ENCODE measurements at places on chromosomes 7 and 10. TPM values are rescaled to one million over a fixed set of nuclear protein-coding genes. Genes with fewer than 3 reads are reported as not detected.
A peak's percentile ranks its signal among the peaks of the same experiment; 100 is the strongest.

PAPSS2 gene
- 29.8 TPM for total RNA-seq

OR2A12 gene
- total RNA-seq, result not detected

ACHE gene
- 1.6 TPM for total RNA-seq

EZH2 gene
- 0.94 TPM for total RNA-seq

EVX1 gene
- total RNA-seq, result not detected

UCN3 gene
- not detected for total RNA-seq

PTPRZ1 gene
- 0.67 TPM for total RNA-seq

CLCN1 gene
- total RNA-seq, result not detected

FGL2 gene
- 66.5 TPM for total RNA-seq

LRRD1 gene
- 0.13 TPM for total RNA-seq

CCDC172 gene
- not detected for total RNA-seq

GRCh38 chr10:116093031-116093430, 180.0 kb downstream of the GFRA1 start:
- no peaks in the 10 kb centered on the region for H3K36me3 ChIP-seq
- H3K27me3 ChIP-seq, result no peaks in the 10 kb centered on the region
- DNase-seq, result no peak
- H3K27ac ChIP-seq, result no peak overlapping the region
- H3K4me1 ChIP-seq, result no peaks in the 10 kb centered on the region
- H3K4me3 ChIP-seq, result no peak overlapping the region

DNA sequence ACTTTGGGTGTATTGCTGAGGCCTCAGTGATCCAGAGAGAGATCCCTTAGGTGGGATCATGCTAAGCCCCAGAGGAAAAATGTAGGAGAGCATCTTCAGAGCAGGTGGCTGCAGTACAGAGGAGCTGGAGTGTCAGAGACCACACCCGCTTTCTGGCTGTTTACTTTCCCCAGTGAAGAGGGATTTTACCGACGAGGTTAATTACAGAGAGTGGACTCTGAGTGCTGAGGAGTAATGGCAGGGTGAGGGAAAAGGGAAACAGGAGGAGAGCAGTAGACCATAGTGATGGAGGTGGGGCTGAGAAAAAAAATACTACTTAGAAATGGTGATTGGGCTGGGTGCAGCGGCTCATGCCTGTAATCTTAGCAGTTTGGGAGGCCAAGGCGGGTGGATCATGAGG, 43.3 kb upstream of the HBP1 start:
- H3K4me3 ChIP-seq, result no peak overlapping the region
- H3K27me3 ChIP-seq, result no peaks in the 10 kb centered on the region
- no peaks in the 10 kb centered on the region for H3K4me1 ChIP-seq
- H3K27ac ChIP-seq, result no peak overlapping the region

- H3K27me3 ChIP-seq, result no peaks in the 10 kb centered on the region
- H3K27ac ChIP-seq, result no peak overlapping the region
- H3K36me3 ChIP-seq, result no peaks in the 10 kb centered on the region
- H3K4me1 ChIP-seq, result no peaks in the 10 kb centered on the region
- DNase-seq, result no peak
- no peak overlapping the region for H3K4me3 ChIP-seq
These were observed 178.4 kb downstream of the ADARB2 start for GRCh38 chr10:1558906-1559305.

DNA sequence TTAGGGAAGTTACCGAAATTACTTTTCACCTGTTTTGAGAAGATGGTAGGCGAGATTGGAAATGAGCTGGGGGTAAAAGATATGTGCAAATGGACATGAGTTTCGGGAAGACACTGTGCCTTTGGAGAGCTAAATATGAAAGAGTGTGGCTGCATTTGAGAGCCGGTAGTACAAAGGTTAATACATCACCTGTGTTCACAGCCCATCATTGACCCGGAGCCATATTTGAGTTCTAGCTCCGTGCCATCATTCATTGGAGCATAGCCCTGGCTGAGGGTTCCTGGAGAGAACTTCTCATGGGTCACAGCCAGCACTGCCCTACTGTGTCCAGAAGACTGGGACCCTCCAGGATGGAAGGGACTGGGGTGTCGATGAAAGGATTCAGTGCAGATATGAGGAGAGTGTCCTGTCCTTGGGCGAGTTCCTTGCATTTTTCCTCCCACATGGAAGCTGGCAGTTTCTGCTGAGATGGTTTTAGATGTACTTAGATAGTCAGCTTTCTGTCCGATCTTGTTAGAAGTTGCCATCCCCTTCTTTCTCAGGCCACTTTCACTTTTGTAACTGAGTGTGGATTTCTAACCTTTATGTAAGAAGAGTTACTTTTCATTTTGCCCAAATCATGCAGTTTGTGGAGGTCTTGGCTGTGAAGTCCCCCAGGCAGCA, 138.8 kb downstream of the JCAD start:
- no peak overlapping the region for H3K4me3 ChIP-seq
- no peak overlapping the region for H3K27ac ChIP-seq
- no peaks in the 10 kb centered on the region for H3K36me3 ChIP-seq
- no peaks in the 10 kb centered on the region for H3K27me3 ChIP-seq
- no peak for DNase-seq

DNA sequence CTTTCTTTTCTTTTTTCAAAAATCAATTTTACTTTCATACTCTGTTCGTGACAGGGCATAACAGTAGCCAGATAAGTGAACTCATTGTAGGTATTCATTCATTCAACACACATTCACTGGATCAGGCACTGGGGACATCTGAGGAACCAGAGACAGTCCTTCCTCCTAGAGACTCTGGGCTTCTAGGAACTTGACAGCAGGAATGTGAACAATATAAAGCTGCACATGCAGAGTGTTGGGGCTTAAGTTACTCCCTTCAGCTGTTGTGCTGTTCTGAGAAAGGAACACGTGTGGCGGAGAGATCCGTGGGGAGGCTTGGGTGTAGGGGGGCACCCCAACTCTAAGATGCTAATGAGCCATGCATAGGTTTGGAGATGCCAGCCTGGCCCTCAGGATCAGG, 120.4 kb downstream of the PKD1L1 start:
- H3K4me3 ChIP-seq, result no peak overlapping the region
- H3K4me1 ChIP-seq, result no peaks in the 10 kb centered on the region
- no peaks in the 10 kb centered on the region for H3K27me3 ChIP-seq
- DNase-seq, result no peak

GRCh38 chr10:51804866-51805265, 105.5 kb upstream of the CSTF2T start:
- no peaks in the 10 kb centered on the region for H3K36me3 ChIP-seq
- no peak overlapping the region for H3K27ac ChIP-seq
- H3K27me3 ChIP-seq, result no peaks in the 10 kb centered on the region
- DNase-seq, result no peak
- H3K4me1 ChIP-seq, result no peaks in the 10 kb centered on the region

- H3K4me3 ChIP-seq, result no peak overlapping the region
- H3K36me3 ChIP-seq, result peaks cover 25% of the 10 kb centered on the region
- H3K4me1 ChIP-seq, result no peaks in the 10 kb centered on the region
- H3K27me3 ChIP-seq, result no peaks in the 10 kb centered on the region
- H3K27ac ChIP-seq, result no peak overlapping the region
These were observed 11.2 kb upstream of the ZSCAN21 start for GRCh38 chr7:100038326-100038725.

DNA sequence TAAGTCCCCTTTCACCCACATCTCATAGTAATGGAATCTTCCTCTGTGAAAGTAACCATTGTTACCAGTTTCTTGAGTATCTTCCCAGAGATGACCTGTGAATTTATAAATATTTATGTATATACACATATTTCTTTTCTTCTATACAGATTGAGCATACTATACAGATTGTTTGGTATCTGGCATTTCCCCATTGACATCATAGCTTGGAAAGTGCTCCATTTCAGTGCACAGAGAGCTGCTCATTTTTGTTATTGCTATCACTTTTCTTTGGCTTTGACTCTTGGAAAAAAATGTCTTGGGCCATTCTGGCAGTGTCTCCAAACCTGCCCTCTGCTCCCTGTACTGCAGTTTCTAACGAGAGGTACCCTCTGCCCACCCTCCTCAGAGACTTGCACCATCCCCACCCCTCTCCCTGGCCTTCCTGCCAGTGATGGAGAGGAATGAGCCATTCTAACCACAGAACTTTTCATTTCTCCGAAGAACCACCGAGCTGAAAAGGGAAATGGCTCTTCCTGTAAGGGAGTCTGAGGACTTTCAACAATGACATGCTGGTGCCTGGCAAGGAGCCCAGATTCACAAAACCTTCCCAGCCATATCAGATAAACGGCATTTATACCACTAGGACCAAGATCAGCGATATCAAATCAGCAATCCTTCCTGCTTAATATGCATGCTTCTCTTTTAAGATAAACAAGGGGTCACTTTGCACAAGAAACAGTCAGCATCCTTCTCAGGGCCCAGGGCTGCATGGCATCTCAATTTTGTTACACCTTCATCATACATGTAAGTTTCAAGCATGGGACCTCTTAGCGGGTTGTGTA, 19.7 kb upstream of the CCSER2 start:
- no peaks in the 10 kb centered on the region for H3K36me3 ChIP-seq
- no peaks in the 10 kb centered on the region for H3K27me3 ChIP-seq
- H3K4me1 ChIP-seq, result peaks cover 4% of the 10 kb centered on the region

DNA sequence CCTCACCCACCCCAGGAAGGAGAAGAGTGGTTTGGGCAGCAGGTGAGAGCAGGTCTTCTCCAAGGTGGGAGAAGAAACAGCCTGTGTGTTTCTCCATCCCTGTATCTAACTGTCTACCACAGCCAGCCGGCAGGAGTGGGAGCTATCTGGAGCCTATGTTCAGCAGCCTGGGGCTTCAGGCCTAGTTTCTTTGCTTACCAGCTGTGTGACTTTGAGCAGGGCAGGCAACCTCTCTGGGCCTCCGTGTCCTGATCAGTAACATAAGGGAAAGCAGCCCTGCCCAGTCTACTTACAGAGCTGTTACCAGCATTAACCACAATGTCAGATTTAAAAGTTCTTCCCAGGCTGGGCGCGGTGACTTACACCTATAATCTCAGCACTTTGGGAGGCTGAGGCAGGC, 450.7 kb upstream of the ZMIZ1 start:
- no peak overlapping the region for H3K27ac ChIP-seq
- H3K4me3 ChIP-seq, result no peak overlapping the region
- no peaks in the 10 kb centered on the region for H3K27me3 ChIP-seq
- no peak for DNase-seq
- no peaks in the 10 kb centered on the region for H3K4me1 ChIP-seq
- no peaks in the 10 kb centered on the region for H3K36me3 ChIP-seq

GRCh38 chr10:71133710-71134686, 78.4 kb upstream of the UNC5B start:
- no peak overlapping the region for H3K4me3 ChIP-seq
- H3K27ac ChIP-seq, result no peak overlapping the region
- no peaks in the 10 kb centered on the region for H3K27me3 ChIP-seq
- no peaks in the 10 kb centered on the region for H3K36me3 ChIP-seq
- H3K4me1 ChIP-seq, result peaks cover 8% of the 10 kb centered on the region

DNA sequence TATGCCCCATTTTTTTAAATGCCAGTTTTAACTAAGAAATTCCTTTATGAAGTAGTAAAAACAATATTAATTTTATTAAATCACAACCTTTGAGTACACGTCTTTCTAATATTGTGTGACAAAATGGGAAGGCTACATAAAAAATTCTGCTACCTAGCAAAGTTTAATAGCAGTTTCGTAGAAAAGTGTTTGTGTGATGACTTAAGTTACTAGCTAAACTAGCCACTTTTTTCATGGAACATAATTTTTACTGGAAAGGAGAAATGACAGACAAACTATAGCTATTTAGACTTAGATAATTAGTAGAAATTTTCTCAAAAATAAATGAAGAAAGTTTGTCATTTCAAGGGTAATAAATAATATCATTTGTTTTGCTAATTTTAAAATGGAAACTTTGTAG, 153.1 kb downstream of the GPAM start:
- H3K4me3 ChIP-seq, result no peak overlapping the region
- no peak overlapping the region for H3K27ac ChIP-seq
- no peaks in the 10 kb centered on the region for H3K4me1 ChIP-seq
- DNase-seq, result no peak
- H3K36me3 ChIP-seq, result no peaks in the 10 kb centered on the region

DNA sequence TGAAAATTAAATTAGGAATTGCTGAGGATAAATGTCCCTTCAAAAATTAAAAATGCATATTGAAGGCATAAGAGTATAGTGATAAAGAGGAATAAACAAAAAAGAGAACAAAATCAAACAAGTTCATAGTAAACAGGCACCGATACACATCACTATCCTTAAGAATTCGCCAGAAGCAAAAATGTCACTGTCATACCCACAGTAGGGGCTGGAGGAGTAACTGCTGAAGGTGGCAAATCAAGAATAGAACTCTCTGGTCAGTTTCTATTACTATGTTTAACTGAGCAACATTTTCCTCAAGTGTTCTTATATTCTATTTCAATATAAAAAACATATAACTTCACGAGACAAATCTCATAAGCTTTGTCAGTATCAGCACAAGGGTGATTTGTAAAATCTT, 84.0 kb downstream of the VPS41 start:
- no peak overlapping the region for H3K4me3 ChIP-seq
- DNase-seq, result no peak
- H3K36me3 ChIP-seq, result no peaks in the 10 kb centered on the region
- H3K27ac ChIP-seq, result no peak overlapping the region
- H3K27me3 ChIP-seq, result no peaks in the 10 kb centered on the region

- DNase-seq, result peak; percentile 78
- H3K27me3 ChIP-seq, result no peaks in the 10 kb centered on the region
- no peak overlapping the region for H3K4me3 ChIP-seq
- H3K27ac ChIP-seq, result no peak overlapping the region
- no peaks in the 10 kb centered on the region for H3K36me3 ChIP-seq
- H3K4me1 ChIP-seq, result no peaks in the 10 kb centered on the region
These were observed 130.8 kb downstream of the ZNF467 start for GRCh38 chr7:149642589-149642988.

GRCh38 chr10:9824631-9825071, 1193.0 kb upstream of the CELF2 start:
- DNase-seq, result no peak
- no peak overlapping the region for H3K4me3 ChIP-seq
- H3K4me1 ChIP-seq, result no peaks in the 10 kb centered on the region
- no peaks in the 10 kb centered on the region for H3K27me3 ChIP-seq

DNA sequence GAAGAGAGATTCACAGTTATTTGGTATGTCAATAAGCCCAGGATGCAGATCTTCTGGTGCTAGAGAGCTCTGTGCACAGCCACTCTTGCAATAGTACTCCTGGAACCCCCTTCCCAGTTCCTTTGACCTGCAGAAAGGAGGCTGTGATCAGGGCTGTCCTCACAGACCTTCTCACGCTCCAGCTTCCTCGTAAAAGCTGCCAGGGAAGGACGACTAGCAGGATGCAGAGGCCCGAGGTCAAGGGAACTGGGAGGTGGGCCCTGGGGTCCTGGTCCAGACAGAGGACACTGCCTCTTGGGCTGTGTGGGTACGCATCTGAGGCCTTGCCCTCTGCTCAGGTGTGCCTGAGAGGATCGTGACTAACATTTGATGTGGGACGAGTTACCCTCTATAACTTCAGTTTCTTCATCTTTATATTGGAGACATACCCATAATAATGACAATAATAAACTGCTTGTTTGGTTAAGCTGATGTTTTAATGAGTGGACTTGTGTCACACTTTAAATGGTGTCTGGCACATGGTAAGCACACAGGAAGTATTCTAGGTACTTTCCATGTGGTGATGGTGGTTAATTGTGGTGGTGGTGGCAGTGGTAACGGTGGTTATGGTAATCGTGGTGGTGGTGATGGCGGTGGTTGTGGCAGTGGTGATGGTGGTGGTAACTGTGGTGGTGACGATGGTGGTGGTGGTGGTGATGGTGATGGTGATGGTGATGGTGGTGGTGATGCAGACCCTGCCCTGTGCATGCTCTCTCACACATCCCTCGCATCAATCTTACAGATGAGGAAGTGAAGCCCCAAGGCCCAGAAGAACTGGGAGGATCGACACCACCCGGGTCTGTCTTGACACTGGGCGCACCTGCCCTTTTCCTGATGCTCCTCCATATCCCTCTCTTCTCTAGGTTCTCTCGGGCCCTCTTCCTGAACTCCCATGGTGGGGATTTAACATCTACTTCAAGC, 235.2 kb upstream of the GRB10 start:
- no peak for DNase-seq
- H3K27me3 ChIP-seq, result no peaks in the 10 kb centered on the region
- no peaks in the 10 kb centered on the region for H3K4me1 ChIP-seq
- H3K4me3 ChIP-seq, result no peak overlapping the region
- H3K36me3 ChIP-seq, result no peaks in the 10 kb centered on the region
